ENCODE measurements at places on chromosomes 5 and 9. TPM values are rescaled to one million over a fixed set of nuclear protein-coding genes. Genes with fewer than 3 reads are reported as not detected.

Gene SUSD3
- total RNA-seq = 85.8 TPM

Gene TOR2A
- total RNA-seq = 24.0 TPM

Gene FOXD4L4
- 0.19 TPM for total RNA-seq

Gene IL33
- total RNA-seq = not detected

Gene BTNL8
- total RNA-seq = not detected

Gene CCNO
- not detected for total RNA-seq

Gene MARCOL
- total RNA-seq = not detected

Gene CDH9
- total RNA-seq = not detected

Gene NOTCH1
- total RNA-seq = 74.4 TPM

Measured in activated CD4-positive, alpha-beta T cell treated with anti-CD3 and anti-CD28 coated beads, Interleukin-2, amount 10 ng/mL, durations not matched to agents 7 days and 5 days (primary cell).